HS-5 (cell line): ENCODE measurements at places on chromosomes 6 and 20.

DNA sequence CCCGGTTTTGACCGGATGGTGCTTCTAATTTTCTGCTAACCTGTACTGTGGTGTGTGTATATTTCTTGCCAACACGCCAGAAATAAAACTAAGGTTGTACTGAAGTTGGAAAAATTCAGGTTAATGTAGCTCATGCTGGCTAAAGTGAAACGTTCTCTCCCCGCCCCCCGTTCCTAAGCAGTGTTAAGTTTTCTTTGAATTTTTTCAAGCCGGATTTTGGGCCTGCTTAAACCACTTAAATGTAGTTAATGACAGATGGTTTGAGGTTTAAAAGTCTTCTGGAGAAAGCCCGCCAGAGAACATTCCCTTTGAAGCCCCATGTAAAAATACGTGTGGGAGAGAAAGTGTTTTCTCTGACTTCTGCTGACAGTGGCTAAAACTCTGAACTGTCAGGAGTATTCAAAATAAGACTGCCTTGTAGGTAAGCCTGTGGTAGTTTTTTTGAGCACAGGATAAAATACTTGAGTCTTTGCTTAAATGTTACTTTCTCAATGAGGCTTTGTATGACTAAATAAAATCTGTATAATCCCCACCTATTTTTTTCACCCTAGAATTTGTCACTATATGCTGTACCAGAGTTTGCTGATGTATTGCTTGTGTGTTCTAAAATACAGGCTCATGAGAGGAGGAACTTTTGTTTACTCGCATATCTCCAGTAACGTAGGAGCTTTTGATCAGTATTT, 101.3 kb downstream of the OR2B2 start:
- no peak for DNase-seq

DNA sequence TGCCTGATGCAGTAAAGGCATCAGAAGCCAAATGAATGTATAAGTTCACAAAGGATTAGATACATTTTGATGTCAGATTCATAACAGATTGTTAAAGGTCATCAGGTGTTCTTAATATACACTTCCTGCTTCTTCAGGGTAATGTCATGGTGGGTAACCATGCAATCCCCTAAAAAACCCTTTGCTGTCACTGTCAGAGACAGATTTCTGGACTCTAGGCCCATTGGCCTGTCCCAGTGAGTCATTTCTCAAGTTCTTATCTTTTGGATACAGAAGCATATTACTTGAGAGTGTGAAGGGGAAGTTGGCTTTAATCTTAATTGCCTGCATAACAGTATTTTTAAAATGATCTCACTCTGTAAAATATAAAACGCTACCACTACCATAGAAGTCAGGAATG, 895.6 kb upstream of the MAP3K7 start:
- no peak for DNase-seq

DNA sequence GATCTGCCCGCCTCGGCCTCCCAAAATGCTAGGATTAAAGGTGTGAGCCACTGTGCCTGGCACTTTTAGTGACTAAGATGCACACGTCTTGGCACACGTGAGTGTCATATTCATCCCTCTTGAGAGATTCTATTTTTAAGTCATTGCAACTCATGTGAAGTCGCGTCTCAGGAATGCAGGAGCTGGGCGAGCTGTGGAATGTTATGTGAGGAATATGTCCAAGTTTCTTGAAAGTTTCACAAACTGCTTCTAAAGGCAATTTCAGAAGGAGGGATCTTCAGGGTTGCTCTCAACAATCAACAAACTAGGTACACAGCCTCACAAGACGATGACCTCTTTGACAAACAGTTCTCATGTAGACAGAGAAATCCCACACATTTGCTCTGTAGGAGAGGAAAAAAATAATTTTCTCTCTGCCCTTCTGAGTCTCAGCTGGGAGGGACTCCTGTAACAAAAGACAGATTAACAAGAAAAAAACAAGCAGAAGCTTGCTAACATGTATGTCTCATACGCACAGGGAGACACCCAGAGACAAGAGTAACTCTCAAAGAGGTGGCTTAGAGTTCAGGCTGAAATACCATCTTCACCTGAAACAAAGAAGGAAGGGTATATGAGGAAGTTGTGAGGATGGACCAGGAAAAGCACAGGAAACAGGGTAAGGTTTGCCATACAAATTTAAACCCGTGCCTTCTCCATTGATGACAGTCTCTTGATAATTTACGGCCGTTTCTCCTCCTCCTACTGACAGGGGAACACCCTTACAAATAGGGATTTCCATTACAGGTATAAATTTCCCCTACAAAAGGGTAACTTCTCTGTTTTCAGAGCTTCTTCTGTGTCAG, 45.3 kb upstream of the FAM50B start:
- peak; percentile 91 for DNase-seq

DNA sequence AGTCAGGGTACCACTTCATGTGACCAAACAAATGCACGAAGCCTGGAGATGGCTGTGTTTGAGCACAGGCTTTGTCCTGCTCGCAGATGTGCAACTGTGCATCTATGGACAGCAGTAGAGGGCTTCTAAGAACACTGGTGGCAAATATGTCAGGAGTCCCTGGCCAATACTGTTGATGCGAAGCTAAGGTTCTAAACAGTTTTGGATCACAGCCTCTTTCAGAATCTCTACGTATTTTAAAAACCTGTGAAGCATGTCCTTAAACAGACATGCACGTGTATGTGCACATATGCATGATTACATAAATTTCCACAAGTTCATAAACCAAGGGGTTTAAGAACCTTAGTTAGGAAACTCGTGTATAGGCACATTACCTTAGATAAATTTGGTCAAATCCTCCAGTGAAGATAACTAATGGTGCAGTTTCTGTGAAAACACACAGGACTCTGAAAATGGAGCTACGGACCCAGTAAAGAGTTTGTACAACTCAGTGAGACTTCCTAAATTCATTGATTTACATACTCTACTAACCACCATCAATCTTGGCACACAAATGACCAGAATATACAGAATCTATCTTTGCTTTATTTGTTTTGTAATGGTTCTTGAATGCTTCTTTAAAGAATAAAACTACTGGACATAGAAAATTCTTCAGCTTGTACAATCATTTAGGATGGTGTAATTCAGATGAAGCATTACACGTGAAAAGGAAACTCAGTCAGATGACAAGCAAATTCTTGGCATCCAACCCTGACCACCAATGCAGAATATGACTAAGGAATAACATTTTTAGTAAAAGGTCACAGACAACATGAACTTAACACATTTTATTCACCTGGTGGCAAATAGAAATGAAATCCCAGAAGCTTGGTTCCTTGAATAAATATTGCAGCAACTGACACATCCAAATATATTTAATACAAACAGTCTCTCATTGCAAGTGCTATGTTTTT, 27.4 kb downstream of the KCNQ5 start:
- peak; percentile 75 for DNase-seq

GRCh38 chr6:154429711-154430110, 73.1 kb upstream of the IPCEF1 start:
- DNase-seq: no peak

DNA sequence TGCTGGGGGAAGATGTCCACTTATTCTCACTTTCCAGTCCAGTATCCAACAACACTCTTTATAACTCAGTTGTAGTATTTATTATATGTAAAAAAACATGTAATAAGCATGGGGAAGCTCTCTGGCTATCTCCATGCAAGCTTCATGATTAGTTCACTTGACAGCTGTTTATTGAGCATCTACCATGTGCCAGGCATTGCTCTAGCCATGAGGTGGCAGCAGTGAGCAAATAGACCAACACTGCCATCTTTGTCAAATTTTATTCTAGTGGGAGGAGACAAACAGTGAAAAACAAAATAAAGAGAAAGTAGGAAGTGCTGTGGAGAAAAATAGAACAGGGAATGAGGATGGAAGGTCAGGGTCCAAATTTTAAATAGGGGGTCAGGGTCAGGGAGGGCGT, 131.8 kb downstream of the CFAP61 start:
- no peak for DNase-seq

DNA sequence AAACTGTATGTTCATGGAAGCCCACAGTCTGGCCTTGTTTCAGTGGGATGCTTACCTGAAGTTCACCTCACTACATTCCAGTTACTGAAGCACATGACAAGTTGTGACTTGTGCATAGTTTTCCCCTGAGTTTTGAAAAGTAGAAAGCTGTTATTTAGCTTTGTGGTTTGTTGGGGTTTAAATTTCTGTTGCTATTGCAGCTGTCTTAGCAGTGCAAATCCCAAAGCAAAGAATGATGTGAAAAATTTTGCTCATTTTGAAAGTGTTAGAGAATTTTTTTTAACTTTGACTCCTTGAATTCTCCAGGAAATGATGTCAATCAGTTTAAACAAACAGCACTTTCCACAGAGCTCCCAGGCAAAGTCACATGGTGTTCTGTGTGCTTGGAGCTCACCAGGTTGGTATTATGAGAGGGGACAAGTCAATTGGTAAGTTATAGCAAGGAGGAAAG, 268.4 kb downstream of the ADGRG6 start:
- DNase-seq: peak; percentile 30

GRCh38 chr6:106103728-106104109, 17.6 kb downstream of the PRDM1 start:
- DNase-seq: no peak

DNA sequence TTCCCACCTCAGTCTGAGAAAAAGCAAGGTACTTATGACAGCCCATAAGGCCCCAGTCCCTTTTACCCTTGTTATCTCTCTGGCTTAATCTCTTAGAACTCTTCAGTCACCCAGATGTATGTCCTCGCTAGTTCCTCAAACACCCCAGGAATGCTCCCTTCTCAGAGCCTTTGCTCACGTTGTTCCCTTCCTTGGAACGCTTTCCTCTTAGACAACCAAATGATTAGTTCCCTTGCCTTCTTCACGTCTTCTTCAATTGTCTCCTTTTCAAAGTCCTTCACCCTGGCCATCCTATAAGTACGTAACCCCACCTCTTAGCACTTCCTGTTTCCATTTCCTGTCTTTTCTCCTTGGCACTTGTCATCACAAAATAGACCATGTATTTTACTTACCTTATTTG, 1.1 kb upstream of the APOBEC2 start:
- no peak for DNase-seq

DNA sequence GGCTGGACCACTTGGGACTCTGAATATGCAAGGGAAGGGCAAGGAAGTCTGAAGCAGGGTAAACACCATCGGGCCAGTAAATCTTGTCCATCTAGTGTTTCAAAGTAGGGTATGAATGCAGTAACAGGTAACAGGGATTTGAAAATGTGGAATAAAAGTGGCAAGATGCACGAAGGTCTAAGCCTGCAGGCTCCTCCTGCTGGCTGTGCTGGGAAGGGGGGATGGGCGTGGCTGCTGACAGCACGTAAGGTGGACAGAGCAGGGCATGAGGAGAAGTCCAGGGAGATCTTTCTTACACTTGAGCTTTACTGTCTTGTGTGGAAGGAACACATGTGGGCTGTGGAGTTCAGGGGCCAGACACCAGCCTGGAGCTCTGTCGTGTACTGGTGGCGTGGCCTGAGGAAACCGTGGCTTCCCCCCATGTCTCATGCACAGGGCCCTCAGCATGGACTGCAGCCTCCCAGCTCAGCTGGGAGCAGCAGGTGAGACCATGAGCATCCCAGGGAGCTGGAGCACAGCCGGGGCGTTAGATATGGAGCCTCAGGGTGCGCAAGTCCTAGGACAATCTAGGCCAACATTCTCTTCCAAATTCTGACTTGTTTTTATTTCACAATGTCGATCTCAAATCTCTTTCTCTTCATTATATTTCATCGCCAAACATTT, 84.5 kb downstream of the SLC22A23 start:
- DNase-seq: no peak

DNA sequence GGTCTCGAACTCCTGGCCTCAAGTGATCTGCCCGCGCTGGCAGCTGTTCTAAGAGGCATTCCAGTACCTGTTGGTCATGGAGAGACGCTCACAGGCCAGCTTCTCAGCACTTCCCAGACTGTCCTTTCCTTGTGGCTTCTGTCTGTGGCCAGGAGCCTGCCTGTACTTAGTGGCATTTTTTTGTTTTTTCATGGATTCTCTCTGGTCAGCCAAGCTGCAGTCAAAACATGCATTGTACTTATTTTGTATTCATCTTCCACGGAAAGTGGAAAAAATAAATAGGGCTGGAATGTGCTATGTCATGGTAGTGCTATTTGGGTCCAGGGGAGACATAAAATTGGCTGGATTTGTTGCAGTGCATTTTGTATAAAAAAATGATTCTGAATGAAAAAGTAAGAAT, 29.1 kb downstream of the ZDHHC14 start:
- no peak for DNase-seq

- no peak for DNase-seq
Observed at GRCh38 chr6:18277237-18278006, 13.1 kb upstream of the DEK start.

- peak; percentile 68 for DNase-seq
Observed at GRCh38 chr6:2111162-2111677, 134.2 kb downstream of the GMDS start.

DNA sequence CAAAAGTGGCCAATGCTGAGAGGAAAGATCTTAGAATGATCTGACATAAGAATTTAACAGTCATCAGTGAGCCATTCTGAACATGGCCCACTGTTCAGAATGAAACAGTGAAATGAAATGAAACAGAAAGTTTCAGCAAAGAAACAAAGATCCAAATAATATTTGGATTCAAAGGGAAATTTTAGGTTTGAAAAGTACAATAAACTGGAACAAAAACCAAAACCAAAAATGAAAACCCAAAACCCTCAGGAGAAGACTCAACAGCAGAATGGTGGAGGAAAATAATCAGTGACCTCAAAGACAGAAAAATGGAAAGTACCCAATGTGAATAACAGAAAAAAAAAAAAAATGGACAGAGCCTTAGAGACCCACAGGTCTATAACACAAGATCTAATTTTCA, 66.1 kb upstream of the EMILIN3 start:
- no peak for DNase-seq

DNA sequence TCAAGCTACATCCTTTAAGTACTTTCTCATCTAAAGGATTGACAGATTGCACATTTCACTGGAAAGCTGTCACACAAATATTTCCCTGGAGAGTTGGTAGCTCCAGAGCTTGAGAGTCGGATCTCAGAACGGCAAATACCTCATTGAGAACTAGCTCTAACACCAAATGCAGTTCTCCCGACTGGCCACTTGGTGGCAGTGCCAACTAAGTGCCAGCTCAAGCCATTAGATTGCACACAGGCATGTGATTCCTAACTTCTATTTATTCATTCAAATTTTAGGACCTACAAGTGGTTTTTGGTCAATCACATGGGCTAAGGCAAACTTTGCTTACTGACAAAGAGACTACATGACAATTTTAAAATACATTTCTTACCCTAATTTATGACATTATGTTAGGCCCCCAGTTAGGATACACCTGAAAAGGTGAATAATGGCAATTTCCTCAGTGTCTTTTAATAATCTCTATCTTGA, 7.9 kb upstream of the MCHR2 start:
- DNase-seq: peak; percentile 29

- DNase-seq: no peak
Observed at GRCh38 chr20:1283522-1284510, 17.7 kb downstream of the SNPH start.
